ENCODE measurements at places on chromosomes 4 and X.

DNA sequence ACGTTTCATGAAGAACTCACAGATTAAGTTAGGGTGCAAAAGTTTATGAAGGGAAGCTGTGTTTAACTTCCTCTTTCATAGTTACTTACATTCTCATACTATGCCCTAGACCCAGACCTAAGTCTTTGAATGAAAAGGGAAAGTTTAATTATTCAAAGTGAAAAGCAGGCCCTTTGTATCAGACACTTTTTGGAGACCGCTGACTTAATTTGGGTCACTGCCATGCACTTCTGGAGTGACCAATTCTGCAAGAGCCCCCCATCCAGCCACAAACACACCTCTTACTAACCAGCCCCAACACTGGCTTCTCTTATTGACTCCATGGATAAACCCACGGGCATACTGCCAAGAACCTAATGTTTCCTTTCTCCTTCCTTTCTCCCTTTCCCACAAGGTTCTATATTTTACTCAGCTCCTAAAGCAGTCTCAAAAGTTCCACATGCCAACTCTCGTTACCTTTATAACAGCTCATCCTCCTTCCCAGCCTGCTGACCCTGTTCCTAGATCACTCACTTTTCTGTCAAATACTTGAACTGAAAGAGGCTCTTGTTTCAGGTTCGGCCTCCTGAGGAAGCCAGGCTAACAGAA lies 34.5 kb downstream of the ABCE1 start:
- DNase-seq, result peak; percentile 49

GRCh38 chrX:45274576-45274975 lies 73.9 kb upstream of the DIPK2B start:
- no peak for DNase-seq

DNA sequence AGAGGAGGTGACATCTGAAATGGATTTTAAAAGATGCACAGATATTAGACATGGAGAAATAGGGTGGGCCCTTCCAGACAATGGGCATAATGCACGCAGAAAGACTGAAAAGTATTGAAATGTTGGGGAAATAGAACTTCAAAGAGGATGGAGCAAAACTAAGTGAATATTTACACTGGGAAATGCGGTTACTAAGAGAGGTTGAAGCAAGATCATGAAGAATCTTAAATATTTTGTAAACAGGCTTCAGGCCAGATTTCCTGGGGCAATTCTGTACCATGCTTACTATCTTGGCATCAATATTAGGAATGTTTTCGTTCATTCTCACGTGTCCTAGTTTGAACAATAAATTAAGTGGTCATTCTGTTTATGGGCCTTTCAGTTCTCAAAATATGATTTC lies 216.3 kb downstream of the ADAMTS3 start:
- DNase-seq, result no peak

GRCh38 chrX:24014388-24015018 lies 12.5 kb downstream of the KLHL15 start:
- DNase-seq, result no peak

- no peak for DNase-seq
Observed at GRCh38 chr4:180407275-180407885, 1835.8 kb upstream of the TENM3 start.

DNA sequence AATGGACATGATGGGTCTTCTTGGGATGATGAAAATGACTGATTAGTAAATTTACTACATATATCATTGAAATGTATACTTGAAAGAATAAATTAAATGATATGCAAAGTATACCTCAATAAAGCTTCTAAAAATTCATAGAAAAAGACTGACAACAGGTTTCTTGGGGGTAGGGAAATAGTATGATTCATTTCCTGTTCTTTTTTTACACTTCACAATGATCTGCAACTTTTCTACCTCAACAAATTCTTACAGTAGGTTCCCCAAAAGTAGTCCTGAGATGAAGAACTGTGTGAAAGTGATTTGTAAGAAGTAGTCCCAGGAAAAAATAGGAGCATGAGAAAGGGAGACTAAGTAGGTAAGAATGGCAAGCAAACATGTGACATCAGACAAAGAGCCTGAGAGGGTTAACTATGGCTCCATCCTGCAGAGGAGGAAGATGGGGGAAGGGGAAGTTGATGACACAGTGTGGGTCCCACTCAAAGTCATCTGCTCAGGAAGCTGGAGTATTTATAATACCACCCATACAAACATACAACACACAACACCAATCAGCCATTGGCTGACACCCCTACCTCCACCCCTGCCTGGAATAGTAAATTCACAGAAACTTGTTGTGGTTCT lies 73.9 kb downstream of the ARHGAP6 start:
- peak; percentile 3 for DNase-seq

- DNase-seq, result no peak
Observed at GRCh38 chr4:152992027-152992426, 55.9 kb downstream of the FHDC1 start.

DNA sequence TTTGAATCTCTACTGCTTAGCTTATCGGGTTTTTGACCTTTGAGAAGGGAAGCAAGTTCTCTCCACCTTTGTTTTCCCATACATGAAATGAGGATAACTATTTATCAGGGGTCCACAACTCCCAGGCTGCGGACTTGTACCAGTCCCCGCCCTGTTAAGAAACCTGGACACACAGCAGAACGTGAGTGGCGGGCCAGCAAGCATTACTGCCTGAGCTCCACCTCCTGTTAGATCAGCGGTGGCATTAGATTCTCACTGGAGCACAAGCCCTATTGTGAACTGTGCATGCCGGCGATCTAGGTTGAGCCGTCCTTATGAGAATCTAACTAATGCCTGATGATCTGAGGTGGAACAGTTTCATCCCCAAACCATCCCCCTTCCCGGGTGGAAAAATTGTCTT lies 579.5 kb downstream of the GALNTL6 start:
- no peak for DNase-seq

DNA sequence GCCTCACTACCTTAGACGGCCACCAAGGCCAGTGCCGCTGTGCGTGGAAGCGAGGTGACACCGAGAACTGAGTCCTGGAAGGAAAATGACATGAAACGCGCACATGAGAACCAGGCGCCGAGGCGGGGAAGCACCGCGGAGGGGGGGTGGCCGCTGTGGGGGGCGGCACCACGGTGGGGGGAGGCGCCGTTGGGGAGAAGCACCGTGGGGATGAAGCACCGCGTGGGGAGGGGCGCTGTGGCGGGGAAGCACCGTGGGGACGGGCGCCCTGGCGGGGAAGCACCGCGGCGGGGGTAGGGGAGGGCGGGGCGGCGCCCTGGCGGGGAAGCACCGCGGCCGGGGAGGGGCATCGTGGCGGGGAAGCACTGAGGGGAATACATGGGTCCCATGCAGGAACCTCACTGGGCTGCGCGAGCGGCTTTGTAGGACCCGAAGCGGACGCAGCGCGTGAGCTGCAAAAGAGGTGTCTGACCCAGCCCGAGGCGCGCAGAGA lies 28.0 kb downstream of the PPP2R3B start:
- DNase-seq, result no peak

DNA sequence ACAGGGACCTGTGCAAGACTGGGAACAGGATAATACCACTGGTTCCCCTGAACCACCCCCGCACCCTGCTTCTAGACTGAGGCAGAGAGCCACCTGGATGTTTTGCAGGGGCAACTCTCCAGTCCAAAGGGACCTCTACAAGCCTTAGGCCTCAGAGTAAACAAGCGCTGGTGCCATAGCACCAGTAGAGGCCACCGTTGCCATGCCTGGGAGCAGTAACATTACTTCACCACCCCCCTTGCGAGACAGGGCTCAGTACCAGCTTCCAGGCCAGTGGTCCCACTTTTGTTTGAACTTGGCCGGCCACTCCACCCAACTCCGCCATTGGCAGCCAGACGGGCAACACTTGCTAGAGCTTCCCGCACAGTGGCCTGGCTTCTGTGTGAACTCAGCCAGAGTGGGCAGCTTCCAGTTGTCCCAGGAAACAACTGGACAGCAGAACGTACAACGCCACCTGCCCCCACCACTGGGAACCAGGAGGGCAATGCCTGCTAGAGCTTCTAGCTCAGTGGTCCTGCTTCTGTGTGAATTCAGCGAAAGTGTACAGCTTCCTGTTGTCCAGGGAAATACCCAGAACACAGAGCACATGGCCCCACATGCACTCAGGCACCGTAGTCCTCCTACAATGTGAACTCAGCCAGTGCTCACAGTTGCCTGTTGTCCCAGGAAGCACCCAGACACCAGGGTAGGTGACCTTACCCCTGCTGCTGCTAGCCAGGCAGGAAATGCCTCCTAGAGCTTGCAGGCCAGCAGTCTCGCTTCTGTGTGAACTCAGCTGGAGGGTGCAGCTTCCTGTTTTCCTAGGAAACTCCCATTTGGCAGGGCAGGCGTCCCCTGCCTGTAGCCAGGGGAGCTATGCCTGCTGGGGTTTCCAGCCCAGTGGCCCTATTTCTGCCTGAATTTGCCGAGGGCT lies 39.9 kb upstream of the PCDH19 start:
- no peak for DNase-seq

GRCh38 chr4:6002926-6003325 lies 15.3 kb downstream of the C4orf50 start:
- no peak for DNase-seq

Data from OCI-M1 (cell line).